Choroid plexus epithelial cell (primary cell): ENCODE measurements at places on chromosomes 11 and 22.
A peak's percentile ranks its signal among the peaks of the same experiment; 100 is the strongest.

DNA sequence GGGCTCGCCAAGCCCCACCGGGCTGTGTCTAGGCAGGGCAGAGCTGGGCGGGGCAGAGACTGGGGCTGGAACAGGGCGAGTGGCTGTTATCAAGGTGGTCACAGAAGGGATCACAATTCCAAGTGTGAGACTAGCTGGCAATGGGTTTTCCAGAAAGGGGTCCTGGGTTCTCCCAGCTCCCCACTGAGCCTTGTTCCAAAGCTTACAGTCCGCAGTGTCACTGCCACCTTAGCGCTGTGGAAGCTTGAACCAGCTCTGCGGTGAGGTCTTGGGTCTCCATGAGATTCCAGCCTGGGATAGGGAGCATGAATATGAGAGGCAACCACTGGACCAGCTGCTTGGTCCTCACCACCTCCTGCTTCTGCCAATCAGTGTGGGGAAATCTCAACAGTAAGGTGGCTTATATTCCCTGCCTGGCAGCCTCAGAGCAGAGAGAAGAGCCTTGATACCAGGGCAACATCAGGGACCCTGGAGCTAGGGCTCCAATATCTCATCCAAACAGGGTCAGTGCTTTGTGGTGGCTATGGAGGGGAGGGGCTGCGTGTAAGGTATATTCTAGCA, 831 bp downstream of the CD44 start:
- DNase-seq, result no peak

DNA sequence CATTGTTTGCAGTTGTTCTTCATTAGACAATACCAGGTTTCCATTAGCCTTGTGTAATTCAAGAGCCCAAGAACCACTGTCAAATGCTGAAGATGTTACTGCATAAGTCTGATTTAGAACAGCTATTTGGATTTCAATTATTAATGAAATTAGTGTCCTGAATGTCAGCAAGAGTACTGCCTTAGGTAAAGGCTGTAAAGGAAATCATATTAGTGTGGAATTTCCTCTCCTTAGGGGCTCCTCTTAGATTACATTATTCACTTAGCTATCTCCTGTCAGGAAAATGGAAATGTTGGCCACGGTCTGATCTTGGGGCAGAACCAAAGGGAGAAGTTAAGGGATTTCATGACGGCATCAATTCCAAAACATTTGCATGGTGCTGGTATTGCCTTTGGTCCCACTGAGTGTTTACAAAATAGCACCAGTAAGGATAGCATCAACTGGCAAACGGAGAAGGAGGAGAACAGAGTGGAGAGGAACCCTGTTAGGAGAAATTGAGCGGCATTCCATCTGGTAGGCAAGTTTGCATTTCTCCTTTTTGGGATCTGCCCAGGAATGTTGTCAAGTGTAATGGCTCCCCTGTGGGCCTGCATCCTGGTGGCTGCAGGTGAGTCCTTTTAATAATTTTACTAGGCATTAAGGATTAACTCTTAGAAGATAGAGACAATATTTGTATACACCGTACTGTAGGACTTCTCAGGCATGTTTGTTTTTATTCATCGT, at the start of gene HTR3B:
Gene HTR3B (plus strand): TSS at position 418 of the 723 bp plus-strand sequence. CDS start 138 bp downstream, at position 556.
- DNase-seq, result no peak

DNA sequence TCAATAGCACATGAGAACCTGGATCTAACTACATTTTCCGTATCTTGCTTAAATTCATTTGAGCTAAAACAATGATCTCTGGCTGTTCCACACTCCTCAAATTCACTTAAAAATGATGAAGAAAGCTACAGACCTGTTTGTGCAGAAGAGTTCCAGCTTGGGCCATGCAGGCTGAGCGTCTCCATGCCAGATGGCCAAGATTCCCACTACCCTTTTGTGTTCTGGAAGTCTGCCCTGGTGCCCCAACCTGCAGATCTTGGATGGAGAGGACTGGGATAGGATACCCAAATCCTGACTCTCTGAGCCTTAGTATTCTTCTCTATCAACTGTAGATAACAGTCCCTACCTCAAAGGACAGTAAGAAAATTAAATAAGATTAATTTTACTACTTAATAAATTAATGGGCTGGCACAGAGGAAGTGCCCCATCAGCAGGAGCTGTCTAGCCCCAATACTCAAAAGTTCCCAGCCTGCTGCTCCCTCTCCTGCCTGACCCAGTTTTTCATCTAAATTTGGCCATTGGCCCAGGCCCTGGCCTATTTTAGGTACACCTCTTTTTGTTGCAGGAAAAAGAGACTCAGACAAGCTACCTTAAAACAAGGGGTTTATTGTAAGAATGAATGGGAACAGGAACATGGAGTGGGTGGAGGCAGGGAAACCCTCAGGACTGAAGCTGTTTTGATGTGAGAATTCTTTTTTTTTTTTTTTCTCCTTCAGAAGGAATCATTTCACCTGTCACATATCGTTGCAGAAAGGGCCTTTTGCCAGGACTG, 81.4 kb upstream of the GRK3 start:
- no peak for DNase-seq

- no peak for DNase-seq
Measured at GRCh38 chr11:69010361-69010891, 2.6 kb downstream of the MRGPRF start.

- peak; percentile 2 for DNase-seq
Measured at GRCh38 chr11:131468565-131468964, 98.2 kb downstream of the NTM start.
